ENCODE measurements at places on chromosomes 7 and 10.

DNA sequence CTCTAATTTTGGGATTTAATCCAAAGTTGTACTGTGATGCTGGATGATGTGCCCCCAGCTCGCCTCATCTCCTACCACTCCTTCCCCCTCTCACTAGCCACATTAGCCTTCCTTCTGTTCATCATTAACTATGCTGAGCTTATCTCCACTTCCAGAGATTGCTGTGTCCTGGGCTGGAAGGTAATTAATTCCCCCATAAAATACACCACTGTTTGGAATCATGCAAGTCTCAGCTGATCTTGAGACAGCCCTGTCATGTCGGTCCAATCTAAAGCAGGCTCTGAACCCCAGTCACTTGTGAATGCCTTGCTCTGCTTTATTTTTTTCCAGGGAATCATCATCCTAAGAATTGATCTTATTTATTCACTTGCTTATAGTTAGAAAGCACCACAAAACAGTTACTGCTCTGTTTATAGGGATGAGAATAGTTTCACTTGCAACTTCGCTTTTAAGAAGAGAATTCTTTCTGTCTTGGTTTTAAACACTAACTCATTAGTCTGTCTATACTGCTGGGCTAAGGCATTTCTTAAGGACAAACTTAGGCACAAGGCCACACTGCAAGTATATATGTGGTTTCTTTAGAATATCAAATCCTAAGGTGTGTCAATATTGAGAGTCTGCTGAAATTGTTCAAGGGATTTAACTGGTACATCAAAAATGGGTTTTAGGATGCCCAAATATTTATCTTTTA lies 341.1 kb upstream of the SEMA3A start:
- DNase-seq = no peak

DNA sequence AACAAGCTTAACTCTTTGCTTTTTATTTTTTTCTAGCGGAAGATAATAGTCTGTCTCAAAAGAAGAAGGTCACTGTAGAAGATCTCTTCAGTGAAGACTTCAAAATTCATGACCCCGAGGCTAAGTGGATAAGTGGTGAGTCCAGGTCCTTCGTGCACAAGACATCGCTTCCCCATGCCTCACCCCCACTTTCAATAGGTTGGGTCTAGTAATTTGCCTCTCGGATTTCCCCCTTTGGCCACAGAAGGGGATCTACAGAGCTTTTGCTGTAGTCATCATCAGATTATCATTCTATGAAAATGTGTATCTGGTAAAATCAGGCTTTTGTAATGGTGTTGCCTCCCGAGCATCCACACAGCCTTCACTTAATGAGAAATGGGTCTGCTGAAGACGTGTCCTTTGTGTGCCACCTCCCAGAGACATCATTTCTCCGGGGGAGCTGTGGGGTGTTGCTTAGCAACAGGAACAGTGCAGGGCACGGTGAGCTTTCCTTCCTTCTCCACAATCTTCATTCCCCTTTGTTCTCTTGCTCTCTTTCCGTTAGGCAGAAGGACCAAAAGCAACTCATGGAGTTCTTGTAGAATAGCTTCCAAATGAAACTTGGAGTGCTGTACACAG lies 422.8 kb downstream of the DPP6 start:
- DNase-seq = no peak

- no peak for DNase-seq
These were observed 20.8 kb downstream of the RALA start for GRCh38 chr7:39644170-39644569.

- DNase-seq = no peak
These were observed 17.2 kb upstream of the BMPER start for GRCh38 chr7:33888166-33888565.

DNA sequence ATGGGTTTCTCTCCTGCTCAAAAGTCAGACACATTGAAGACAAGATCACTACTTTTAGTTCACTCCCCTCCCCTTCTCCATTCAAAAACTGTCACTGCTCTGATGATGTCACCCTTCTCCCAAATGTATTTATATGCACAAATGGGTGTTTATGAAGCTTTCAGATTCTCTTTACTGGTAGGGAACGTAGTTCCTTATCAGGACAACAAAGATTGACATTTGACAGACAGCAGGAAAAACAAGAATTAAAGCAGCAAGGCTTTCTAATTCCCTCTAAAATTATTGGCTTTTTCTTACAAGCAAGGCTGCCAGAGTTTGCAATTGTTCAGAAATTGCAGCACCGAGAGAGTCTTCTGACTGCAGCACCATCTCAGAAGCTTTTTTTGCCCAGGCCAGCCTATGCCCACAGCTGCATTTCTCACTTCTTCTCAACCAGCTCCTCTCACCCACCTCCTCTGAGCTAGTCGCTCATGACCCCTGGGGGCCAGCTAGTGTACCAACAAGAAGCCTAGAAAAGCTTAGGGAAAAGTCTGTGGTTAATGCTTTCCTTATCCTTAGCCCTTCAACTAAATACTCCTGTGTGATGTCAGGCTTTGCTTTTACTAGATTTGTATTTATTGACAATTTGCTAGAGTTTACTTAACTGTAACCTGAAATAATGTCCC lies 265.1 kb downstream of the HTR7 start:
- peak; percentile 61 for DNase-seq

- DNase-seq = no peak
These were observed 24.2 kb upstream of the NFKB2 start for GRCh38 chr10:102371295-102371694.

GRCh38 chr10:30977385-30977784 lies 54.3 kb downstream of the ZNF438 start:
- no peak for DNase-seq

DNA sequence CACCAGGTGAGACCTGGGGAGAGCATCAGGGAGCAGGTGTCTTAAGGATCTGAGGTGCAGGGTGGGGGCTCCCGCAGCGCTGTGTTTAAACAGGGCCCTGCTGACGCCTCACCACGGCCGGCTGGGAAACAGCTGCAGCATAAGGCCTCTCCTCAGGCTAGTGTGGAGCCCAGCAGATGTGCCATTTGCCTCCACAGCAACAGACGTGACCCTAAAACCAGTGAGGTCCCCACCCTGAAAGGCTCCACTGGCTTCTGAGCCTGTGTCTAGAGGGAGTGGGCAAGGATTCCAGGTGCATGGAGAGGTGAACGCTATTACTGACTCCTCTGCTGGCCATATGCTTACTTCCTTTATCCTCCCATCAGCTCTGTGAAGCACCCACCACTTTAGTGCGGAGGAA lies 47.8 kb downstream of the SYPL1 start:
- no peak for DNase-seq

DNA sequence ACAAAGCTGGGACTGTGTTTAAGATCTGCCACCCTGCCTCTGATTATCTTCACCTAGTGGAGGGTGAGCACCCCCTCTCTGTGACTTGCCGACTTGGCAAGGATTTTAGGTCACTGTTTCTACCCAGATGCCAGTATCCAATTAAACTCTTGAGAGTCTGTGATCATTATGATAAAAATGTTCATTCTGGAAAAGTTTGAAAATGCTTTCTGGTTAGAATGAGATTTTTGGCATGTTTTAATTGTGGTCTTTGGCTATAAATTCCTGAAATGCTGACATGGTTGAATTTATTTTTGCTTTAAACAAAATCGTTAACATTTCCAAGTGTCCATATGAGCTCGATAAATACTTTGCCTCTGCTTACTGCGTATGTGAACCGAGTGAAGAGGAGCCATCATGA lies 221.4 kb downstream of the BICC1 start:
- no peak for DNase-seq

DNA sequence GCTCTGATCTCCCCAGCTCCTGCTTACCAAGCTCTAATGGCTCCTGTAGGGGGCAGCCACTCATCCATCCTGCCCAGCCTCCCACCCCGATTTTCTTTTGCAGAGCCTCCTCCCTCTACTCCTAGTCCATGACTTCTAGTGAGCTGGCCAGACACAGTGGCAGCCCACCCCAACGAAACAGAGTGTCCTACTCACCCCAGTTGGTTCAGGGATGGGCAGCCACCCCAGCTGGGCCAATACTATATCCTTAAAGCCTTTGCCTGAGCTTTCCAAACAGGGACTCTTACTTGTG lies 77.1 kb downstream of the GRID1 start:
- no peak for DNase-seq

GRCh38 chr7:115561335-115562110 lies 469.0 kb downstream of the TFEC start:
- DNase-seq = no peak

DNA sequence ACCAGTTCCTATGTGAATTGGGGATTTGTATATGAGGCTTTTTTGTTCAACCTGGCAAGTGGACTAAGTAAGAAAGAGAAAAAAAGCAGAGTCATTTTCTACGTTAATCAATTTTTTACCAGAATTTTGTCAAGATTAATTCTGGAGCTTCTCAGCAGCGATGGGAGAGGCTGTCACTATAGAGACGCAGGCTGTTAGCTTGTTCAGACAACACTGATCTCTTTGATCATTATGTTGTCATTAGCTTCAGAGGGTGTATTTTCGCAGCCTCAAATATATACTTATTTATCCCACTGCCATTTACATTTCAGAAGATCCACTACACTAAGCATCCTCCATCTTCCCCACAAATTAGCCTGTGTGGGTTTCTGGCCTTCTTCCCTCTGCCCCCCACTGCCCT lies 196.7 kb upstream of the PFKP start:
- DNase-seq = no peak

GRCh38 chr7:126022452-126022851 lies 1092.8 kb upstream of the POT1 start:
- no peak for DNase-seq

GRCh38 chr10:88389456-88389855 lies 193.7 kb downstream of the RNLS start:
- DNase-seq = no peak

- DNase-seq = no peak
These were observed 42.7 kb upstream of the RSBN1L start for GRCh38 chr7:77653572-77653971.

DNA sequence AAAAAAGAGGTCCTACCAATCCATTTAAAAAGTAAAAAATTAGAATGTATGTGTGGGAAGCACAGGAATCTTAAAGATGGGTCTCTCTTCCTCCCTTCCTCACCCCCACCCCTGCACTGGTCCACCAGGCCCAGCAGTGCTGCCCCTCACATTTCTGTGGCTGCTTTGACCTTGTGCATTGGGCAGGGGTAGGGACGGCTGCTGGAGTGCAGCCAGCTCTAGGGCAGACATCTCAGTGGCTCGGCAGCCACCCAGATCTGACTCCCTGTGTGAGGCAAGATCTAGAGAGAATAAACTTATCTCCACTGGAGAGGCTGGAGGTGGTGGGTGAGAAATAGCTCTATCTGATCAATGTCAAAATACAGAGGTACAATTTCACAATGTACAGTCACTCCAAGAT lies 6.7 kb downstream of the FAM180A start:
- DNase-seq = no peak

- DNase-seq = no peak
These were observed 29.6 kb downstream of the CHAT start for GRCh38 chr10:49643241-49644034.

DNA sequence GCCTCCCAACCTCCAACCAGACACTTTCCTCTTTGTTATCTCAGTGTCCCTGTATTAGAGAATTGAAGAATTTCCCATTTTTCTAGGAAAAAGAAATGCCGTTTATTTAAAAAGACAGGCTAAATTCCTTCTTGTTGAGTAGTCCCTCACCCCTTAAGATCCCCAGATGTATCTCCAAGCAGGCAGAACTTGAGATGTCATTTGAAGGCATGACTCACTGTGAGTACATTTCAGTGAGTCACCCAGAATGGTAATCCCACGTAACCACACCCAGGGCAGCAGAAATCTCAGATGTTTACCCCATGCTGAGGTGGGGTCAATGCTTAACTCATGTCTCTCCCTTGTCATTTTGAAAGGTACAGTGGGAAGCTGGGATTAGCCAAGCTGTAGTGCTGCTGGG lies 4.4 kb downstream of the ZNF655 start:
- DNase-seq = no peak

- no peak for DNase-seq
These were observed 351 bp upstream of the RPS24 start for GRCh38 chr10:78033387-78033636.

DNA sequence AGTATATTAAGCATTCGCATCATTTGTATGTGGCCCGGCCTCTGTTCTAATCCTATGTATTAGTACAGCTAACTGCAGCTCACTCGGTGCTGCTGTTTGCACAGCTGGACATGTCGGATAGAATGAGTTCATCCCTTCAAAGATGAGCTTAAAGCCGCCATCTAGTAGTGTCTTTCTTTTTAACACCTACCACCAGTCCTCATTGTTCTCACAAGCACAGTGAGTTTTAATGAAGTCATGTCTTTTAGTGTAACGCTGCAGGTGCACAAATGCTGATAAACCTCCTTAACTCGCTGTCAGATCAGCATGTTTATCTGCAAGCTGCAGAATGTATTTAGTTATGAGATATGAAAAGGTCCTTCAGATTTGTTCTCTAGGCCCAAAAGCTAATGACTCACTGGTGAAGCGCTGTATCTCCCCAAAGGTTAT lies 247.5 kb downstream of the MTERF1 start:
- DNase-seq = no peak

DNA sequence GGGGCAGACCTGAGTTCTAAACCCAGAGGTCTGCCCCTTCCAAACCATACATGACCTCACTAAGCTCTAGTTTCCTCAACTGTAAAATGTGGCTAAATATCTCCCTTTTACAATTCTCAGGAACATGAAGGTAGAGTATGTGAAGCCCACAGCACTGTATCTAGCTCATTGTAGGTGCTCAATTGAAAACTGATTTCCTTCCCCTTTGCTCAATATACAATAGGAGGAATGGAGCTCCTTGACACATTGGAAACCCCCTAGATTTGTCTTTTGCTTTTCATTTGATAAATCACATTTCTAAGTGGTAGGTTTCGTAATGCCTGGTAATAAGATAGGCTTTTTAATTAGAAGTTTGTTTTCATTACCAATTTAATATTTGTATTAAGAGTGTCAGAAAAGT lies 153.3 kb downstream of the ARID5B start:
- no peak for DNase-seq

DNA sequence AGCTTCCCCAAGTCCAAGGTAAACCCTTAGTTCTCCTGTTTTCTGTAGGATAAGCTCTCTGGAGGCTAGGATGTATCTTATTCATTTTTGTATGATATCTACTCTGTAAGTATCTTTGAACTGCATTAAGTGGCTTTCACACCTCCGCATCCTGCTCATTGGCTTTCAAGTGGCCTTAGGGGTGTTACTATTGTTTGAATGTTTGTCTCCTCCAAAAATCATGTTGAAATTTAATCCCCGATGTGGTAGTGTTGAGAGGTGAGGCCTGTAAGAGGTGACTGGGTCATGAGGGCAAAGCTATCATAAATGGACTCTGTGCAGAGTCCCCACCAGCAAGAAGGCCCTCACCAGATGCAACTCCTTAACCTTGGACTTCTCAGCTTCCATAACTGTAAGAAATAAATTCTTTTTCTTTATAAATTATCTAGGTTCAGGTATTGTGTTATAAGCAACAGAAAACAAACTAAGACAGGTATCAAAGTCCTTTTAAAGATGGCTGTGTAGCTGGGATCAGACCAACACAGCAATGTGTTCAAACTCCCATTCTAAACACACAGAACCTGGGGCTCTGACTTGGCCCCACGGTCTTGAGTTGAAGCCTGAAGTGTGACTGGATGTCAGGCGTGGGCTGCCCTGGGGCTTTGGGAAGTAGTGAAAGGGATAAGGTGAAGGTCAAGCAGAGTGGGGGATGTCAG lies 25.9 kb downstream of the TBXAS1 start:
- no peak for DNase-seq

GRCh38 chr7:141976524-141977245 lies 3.1 kb upstream of the TAS2R38 start:
- no peak for DNase-seq

GRCh38 chr10:90777621-90778020 lies 80.2 kb downstream of the HTR7 start:
- DNase-seq = no peak

- no peak for DNase-seq
These were observed 120.1 kb downstream of the WDFY4 start for GRCh38 chr10:48804740-48805182.

GRCh38 chr10:69876286-69876685 lies 74.6 kb downstream of the COL13A1 start:
- no peak for DNase-seq

Data from right forelimb (tissue), 1 donor.